Nephron progenitor cell (in vitro differentiated cells): ENCODE measurements at places on chromosomes 1 and 21.
A peak's percentile ranks its signal among the peaks of the same experiment; 100 is the strongest.

DNA sequence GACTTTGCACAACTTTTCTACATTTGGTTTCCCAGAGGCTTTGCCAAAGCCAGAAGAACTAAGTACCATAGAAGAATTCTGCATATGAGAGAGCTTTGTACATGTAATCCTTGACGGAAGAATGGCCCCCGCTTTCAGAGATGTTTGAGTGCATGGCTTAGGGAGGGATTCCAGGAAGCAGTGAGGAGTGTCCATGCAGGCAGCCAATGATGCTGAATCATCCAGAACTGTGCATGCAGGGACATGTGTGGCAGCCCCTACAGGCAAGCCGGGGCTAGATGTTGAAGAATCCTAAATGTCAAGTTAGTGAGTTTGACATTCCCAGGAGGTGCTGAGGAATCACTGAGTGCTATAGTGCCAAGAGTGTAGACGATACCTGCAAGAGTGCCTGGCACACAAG lies 9.9 kb upstream of the HAO2 start:
- H3K27ac ChIP-seq: no peak overlapping the region
- no peak overlapping the region for H3K4me3 ChIP-seq
- peaks cover 13% of the 10 kb centered on the region for H3K4me1 ChIP-seq
- H3K27me3 ChIP-seq: peaks cover 2% of the 10 kb centered on the region

DNA sequence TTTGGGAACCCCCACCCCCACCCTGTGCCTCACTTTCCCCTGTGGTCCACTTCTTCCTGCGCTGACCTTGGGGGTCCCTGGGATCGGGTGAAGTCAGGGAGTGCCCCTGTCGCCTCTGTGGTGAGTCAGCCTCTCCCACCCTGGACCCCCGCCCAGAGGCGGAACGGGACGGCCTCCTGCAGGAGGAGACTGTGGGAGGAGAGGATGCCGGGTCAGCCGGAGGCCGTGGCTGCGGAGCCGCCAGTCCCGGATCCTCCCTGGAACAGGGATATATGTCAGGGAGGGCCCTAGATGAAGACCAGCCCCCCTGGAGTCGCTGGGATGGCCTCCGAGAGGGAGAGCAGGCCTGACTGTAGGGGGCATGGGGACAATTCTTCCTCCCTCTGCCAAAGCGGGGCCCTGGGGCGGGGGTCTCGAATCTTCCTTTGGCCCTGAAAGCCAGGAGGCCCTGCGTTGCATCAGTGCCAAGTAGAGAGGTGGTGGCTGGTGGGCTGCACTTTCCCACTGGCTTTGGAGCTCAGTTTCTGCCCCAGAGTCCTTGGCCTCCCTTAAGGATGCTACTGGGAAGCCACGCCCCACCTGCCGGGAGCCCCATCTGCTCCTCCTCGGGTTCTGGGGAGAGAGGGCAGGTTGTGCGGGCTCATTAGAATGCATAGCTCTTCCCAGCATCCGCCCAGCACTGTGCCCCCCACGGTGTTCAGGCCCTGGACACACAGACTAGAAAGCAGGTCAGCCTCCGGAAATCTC lies 930 bp downstream of the ARHGEF10L start:
- peak; percentile 63 for DNase-seq
- peaks cover 56% of the 10 kb centered on the region for H3K4me1 ChIP-seq
- peaks cover 3% of the 10 kb centered on the region for H3K27me3 ChIP-seq
- H3K36me3 ChIP-seq: peaks cover 11% of the 10 kb centered on the region
- peak overlapping the region; percentile 61 for H3K27ac ChIP-seq

GRCh38 chr1:162908780-162909179 lies 47.8 kb upstream of the CCDC190 start:
- no peaks in the 10 kb centered on the region for H3K27me3 ChIP-seq
- peaks cover 38% of the 10 kb centered on the region for H3K4me1 ChIP-seq
- peaks cover 13% of the 10 kb centered on the region for H3K36me3 ChIP-seq
- no peak for DNase-seq
- H3K4me3 ChIP-seq: no peak overlapping the region

- H3K4me3 ChIP-seq: no peak overlapping the region
- DNase-seq: no peak
- H3K4me1 ChIP-seq: no peaks in the 10 kb centered on the region
These were observed 10.8 kb downstream of the INAVA start for GRCh38 chr1:200905411-200906052.

DNA sequence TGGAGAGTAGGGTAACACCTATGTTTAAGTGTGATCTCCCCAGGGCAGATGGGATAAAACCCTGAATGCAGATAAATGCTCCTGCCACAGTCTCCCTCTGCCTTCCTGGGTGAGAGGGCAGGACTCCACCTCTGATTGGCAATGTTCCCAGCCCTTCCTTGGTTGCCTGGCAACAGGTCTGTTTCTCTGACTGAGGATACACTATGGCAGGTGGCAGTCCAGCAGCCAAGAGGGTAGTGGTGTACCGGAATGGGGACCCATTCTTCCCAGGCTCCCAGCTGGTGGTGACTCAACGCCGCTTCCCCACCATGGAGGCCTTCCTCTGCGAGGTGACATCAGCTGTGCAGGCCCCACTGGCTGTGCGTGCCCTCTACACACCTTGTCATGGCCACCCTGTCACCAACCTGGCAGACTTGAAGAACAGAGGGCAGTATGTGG lies at the start of gene DCDC2B:
Gene DCDC2B, plus strand, starts transcription at position 199 of the 438 bp plus-strand sequence. Its CDS starts 5 bp downstream, at position 204.
- no peak within 1 kb of the TSS for H3K4me3 ChIP-seq
- H3K27me3 ChIP-seq: peaks cover 5% of the 10 kb centered on the region
- H3K27ac ChIP-seq: peak within 1 kb of the TSS; percentile 64
- no peak for DNase-seq
- peaks cover 26% of the 10 kb centered on the region for H3K4me1 ChIP-seq

- no peak overlapping the region for H3K27ac ChIP-seq
- H3K27me3 ChIP-seq: peaks cover 55% of the 10 kb centered on the region
- H3K4me1 ChIP-seq: peaks cover 16% of the 10 kb centered on the region
- no peaks in the 10 kb centered on the region for H3K36me3 ChIP-seq
These were observed 1.6 kb upstream of the COLGALT2 start for GRCh38 chr1:184039126-184039525.

DNA sequence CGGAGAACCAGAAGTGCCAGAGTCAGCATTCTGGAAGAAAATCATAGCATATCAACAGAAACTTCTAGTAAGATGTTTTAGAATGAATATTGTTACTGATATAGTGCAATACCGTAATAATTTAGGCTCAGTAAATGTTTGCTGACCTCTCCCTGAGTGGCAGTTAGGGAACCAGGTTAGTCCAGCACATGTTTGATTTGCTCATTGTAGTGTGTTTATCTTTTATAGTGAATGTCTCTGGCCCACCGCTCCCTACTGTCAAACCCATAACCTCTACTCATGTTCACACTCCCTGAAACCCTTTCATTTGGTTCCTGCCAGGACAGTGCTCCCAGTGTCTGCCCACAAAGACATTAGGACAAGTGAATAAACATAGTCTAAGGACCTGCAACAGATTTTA lies 102.7 kb downstream of the ZP4 start:
- no peak overlapping the region for H3K4me3 ChIP-seq
- peaks cover 20% of the 10 kb centered on the region for H3K4me1 ChIP-seq
- H3K27me3 ChIP-seq: no peaks in the 10 kb centered on the region
- no peak for DNase-seq

GRCh38 chr21:38979271-38980121 lies 173.8 kb downstream of the ETS2 start:
- peaks cover 4% of the 10 kb centered on the region for H3K36me3 ChIP-seq
- H3K27me3 ChIP-seq: peaks cover 6% of the 10 kb centered on the region
- H3K4me1 ChIP-seq: peaks cover 49% of the 10 kb centered on the region
- no peak for DNase-seq
- no peak overlapping the region for H3K4me3 ChIP-seq

DNA sequence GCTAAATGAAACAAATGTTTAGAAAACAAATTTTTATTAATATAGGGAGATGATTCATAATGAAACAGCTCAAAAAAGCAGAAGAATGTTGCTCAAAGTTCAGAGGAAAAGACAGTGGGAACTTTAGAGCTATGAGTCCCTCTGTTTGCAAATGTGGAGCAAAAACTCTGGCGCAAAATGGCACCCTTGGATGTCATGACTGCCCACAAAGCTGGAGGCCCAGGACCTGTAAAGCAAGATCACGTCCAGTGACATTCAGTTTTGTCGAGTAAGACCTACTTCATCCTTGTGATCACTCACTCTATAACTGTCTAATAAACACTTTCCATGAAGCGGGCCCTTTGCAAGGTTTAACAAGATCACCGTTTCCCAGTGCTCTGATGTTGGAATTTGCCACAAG lies 9.1 kb upstream of the EXO1 start:
- DNase-seq: no peak
- H3K27me3 ChIP-seq: peaks cover 4% of the 10 kb centered on the region
- H3K36me3 ChIP-seq: no peaks in the 10 kb centered on the region
- no peaks in the 10 kb centered on the region for H3K4me1 ChIP-seq
- H3K27ac ChIP-seq: no peak overlapping the region

DNA sequence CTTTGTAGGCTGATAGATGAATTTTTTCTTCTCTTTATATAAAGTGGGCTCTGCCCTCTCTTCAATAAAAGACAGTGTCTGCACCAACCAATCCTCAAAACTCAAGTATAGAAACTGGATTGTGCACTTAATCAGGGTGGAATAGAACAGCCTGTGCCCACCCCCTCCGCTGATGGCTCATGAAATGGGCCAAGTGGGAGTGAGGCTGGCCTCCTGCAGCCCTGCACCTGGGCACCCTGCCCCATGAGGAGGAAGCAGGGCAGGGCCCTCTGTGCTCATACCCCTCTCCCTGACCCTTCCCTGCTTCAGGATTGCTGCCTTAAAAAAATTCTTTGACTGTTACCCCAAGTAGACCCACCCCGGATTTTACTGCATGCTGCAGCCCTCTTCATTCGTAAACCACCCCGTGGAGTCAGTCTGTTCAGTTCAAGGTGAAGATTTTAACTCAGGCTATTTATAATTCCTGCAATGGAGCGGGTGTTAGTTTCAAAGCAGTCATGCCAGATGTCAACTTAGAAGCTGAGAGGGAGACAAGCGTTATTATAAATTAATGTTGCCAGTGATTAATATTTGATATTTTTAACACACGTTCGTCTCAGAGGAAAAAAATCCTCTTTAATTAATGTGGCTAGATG lies 15.8 kb downstream of the PROK1 start:
- no peaks in the 10 kb centered on the region for H3K4me1 ChIP-seq
- no peak overlapping the region for H3K27ac ChIP-seq
- no peak for DNase-seq

GRCh38 chr1:20695515-20695914 lies 22.3 kb downstream of the KIF17 start:
- H3K27ac ChIP-seq: no peak overlapping the region
- peaks cover 23% of the 10 kb centered on the region for H3K4me1 ChIP-seq
- peaks cover 7% of the 10 kb centered on the region for H3K27me3 ChIP-seq
- H3K4me3 ChIP-seq: no peak overlapping the region
- H3K36me3 ChIP-seq: no peaks in the 10 kb centered on the region

GRCh38 chr1:99936071-99936470 lies 33.7 kb upstream of the SLC35A3 start:
- H3K4me3 ChIP-seq: no peak overlapping the region
- no peak overlapping the region for H3K27ac ChIP-seq
- H3K4me1 ChIP-seq: no peaks in the 10 kb centered on the region

GRCh38 chr1:54287801-54288211 lies 87.8 kb downstream of the MRPL37 start:
- H3K27ac ChIP-seq: peak overlapping the region; percentile 83
- no peak for DNase-seq
- H3K27me3 ChIP-seq: no peaks in the 10 kb centered on the region
- H3K4me3 ChIP-seq: peak overlapping the region; percentile 31
- H3K4me1 ChIP-seq: peaks cover 95% of the 10 kb centered on the region

DNA sequence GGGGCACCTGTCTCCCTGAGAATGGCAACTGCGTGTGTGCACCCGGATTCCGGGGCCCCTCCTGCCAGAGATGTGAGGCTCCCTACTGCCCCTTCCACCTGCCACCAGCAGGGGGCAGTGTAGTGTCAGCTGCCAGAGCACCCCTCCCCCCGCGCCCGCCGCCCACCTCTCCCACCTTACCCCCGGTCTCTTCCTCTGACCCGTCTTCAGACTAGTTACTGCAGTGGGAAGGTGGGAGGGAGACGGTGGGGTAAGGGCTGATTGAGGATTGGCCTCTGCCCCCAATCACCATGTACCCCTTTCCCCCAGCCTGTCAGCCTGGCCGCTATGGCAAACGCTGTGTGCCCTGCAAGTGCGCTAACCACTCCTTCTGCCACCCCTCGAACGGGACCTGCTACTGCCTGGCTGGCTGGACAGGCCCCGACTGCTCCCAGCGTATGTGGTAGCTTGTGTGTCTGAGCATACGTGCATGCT lies 10.1 kb upstream of the LRRC71 start:
- peak; percentile 80 for DNase-seq
- H3K27me3 ChIP-seq: peaks cover 18% of the 10 kb centered on the region
- no peak overlapping the region for H3K4me3 ChIP-seq
- no peak overlapping the region for H3K27ac ChIP-seq
- peaks cover 45% of the 10 kb centered on the region for H3K4me1 ChIP-seq

DNA sequence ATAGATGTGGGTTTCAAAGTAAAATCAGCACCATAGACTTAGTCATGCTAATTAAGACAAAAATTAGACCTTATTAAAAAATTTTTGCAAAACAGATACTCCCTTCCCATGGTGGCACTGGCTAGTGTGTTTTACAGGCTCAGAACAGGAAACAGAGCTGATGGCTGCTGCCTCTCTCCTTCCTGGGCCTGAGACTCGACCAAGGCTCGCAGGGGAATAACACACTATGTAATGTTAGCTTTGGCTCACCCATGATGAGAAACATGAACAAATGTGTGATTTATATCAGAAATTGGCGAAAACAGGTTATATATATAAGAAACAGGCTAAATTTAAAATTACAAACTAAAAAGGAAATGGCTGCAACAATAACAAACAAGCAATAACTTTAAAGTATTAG lies 50.7 kb downstream of the ERG start:
- peaks cover 29% of the 10 kb centered on the region for H3K4me1 ChIP-seq
- H3K36me3 ChIP-seq: no peaks in the 10 kb centered on the region
- DNase-seq: no peak
- H3K4me3 ChIP-seq: no peak overlapping the region
- H3K27me3 ChIP-seq: peaks cover 1% of the 10 kb centered on the region

DNA sequence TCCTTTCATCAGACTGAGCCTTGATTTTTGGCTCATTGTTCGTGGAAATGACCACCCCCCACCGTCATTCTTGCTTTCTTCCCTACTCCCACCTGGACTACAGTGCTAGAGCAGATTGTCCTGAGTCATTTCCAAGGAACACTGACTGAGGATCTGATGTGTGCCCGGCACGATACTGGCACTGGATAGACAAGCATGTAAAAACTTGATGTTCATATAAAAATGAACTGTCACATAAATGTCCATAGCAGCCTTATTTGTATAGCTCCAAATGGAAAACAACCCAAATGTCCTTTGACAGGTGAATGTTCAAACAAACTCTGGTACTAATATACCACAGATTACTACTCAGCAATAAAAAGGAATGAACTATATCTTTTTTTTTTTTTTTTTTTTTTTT lies 18.6 kb upstream of the SLC45A3 start:
- H3K36me3 ChIP-seq: peaks cover 6% of the 10 kb centered on the region
- no peak for DNase-seq
- peaks cover 72% of the 10 kb centered on the region for H3K4me1 ChIP-seq
- H3K27me3 ChIP-seq: peaks cover 6% of the 10 kb centered on the region
- H3K4me3 ChIP-seq: no peak overlapping the region
